ENCODE measurements at places on chromosomes 1 and 21.

GRCh38 chr1:191709215-191709614, 449.0 kb upstream of the RGS18 start:
- DNase-seq, result no peak

- DNase-seq, result no peak
Observed at GRCh38 chr1:235101558-235102258, 26.9 kb downstream of the TOMM20 start.

GRCh38 chr1:160342526-160342925, 524 bp downstream of the COPA start:
- no peak for DNase-seq

DNA sequence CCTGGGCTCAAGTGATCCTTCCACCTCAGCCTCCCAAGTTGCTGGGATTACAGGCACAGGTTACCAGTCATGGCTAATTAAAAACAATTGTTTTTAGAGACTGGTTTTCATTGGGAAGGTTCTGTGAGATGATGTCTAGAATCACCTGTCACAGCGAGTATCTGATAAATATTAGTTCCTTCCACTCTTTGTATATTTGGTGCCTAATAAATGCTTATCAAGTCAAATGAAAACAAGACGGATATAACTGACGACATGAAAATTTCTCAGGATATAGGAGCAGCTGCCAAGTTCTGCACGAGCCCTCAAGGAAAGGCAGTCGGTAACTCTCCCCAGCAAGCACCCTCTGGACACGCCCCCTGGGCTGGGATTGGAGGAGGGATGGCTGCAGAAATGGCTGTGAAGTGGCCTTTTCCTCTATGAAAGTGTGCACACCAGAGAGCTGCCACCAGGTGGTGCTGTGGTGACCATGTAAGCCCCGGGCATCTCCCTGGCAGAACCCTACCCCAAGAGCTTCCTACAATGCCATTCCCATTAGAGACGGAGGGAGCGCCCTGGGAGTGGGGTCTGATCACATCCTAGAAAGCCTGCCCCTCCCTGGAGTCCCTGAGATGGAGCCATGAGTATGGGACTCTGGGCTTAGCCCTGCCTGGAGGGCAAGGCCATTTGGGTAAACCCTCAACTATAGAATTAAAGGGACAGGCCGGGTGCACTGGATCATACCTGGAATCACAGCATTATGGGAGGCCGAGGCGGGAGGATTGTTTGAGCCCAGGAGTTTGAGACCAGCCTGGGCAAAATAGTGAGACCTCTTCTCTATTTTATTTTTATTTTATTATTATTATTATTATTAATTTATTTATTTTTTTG, 50.9 kb downstream of the HTR6 start:
- DNase-seq, result peak; percentile 82

GRCh38 chr1:11341901-11342552, 69.0 kb downstream of the UBIAD1 start:
- DNase-seq, result no peak

- DNase-seq, result no peak
Observed at GRCh38 chr1:100512803-100513352, 25.1 kb upstream of the GPR88 start.

DNA sequence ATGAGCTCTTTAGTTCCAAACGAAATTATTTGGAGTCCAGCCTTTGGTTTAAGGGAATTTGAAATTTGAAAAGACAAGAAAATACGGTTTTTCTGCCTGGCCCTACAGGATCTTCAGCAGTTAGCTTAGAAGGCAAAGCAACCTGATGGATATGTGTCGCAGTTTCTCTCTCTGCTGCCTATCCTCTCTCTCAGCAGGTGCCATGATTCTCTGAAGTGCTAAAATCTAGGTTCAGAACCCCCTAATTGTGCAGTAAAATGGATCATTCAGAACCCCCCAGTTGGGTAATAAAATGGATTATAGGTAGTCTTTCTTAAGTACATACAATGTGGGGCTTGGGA, 446 bp upstream of the DEPDC1 start:
- DNase-seq, result no peak

DNA sequence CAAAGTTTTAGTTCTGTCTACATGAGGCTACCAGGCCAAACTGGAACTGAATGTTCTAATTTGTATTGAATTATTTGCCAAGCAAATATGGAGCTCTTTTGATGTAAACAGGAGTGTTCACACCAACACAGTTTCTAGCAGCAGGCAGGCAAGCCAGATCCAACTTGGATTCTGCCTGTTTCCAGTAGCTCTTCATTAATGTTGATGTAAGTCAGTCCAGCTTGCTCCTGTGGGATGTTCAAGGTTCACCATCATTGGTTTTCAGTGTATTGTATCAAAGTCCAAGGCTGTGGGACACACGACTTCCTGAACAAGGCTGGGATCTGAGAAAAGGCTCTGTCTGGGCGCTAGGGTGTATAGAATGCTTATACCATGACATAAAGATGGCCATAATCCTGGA, 68.1 kb downstream of the PAPPA2 start:
- no peak for DNase-seq

GRCh38 chr1:202615501-202616354, 94.5 kb downstream of the SYT2 start:
- peak; percentile 13 for DNase-seq

DNA sequence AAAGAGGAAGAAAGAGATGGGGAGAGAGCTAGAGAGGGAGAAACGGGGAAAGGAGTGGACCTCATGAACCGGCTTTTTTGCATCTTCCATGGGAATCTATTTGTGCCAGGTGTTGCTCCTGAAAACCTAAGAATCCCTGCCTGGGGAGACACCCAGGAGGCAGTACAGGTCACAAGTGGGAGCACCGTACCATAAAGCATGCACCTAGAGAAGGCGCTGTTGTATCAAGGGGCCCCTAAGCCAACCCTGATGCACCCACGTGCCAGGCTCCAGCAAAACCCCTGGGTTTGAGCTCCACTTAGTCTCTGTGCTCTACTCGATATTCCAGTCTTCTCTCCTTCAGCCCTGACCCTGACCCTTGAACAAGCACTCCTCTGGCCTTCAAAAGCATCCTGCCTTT, 233.6 kb downstream of the RRAGC start:
- no peak for DNase-seq

DNA sequence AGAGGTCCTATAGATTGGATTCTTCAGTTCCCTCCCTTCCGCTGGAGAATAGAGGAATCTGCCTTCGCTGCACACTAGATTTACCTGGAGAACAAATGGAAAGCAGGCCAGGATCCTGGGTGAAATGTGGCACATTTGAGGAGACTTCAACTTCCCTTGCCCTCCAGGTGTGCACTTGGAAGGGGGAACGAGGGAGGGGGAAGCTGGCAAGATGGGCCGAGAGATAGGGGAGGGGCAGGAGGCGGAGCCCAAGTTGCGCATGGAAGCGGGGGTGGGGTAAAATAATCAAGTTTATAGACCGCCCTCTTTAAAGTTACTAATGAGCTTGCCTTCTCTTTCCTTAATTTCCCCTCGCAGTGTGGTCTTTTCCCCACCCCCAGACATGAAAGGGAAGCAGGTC, 155.7 kb upstream of the CAMK1G start:
- no peak for DNase-seq

DNA sequence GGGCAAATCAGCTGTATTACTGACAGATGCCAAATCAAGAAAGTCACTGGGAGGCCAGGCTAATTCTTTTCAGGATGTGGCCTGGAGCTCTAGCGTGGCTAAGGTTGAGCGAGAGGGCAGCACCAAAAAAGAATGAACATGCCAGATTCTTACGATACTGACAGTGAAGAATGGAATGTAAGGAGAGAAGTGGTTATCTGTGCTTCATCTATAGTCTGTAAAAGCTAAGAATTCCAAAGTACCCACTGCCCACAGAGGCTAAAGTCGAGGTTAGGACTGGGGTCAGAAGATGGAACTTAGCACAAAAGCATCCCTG, 32.7 kb downstream of the TFAP2E start:
- DNase-seq, result no peak

DNA sequence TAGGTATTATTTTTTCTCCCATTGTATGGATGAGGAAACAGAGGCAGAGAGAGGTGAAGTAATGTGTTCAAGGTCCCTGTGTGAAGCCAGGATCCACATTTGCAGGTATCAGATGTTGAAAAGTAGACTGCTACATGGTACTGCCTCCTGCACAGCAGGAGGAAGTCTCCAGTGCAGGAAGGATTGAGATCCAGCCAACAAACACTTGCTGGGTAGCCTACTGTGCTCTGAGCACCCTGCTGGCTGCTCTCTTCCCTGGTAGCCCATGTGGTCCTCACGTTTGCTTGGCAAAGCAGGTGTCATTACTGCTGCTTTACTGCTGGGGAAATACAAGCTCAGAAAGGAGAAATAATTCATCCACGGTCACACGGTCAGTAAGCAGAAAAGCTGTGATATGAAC, 21.3 kb upstream of the GRIK3 start:
- DNase-seq, result no peak

GRCh38 chr21:14751602-14752344, 205.7 kb upstream of the SAMSN1 start:
- DNase-seq, result no peak

DNA sequence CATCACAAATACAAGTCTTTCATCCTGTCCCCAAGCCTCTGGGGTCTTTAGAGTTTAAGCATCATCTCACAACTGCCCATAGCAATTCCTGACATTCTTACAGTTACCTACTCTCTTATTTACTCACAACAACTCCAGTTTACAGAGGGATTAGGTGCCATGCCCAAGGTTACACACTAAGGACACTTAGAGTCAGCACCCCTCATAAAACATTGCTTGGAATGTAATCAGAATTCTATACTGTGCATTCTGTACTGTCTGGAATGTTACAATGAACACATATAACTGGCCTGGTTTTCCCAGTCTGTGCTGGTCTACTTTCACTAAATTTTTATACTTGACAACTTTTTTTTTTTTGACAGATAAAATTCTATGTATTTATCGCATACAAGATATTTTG, 14.5 kb upstream of the RBM15 start:
- no peak for DNase-seq

DNA sequence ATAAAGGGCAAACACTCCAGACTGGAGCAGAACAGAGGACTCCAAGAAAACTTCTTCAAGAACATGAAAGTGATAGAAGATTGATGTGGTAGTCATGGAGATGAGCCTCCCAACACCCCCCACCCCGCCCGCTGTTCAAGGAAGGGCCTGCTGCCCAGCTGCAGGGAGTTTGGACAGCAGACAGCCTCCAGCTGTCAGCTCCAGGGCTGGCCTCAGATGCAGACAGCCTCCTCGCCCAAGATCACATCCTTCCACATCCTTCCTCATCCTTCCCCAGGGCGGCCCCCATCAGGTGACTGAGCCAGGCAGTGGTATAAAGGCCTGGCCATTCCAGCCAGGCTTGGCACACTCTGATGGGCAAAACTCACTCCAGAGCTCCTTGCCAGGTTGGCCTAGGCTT, 24.6 kb downstream of the HMGN2 start:
- no peak for DNase-seq

DNA sequence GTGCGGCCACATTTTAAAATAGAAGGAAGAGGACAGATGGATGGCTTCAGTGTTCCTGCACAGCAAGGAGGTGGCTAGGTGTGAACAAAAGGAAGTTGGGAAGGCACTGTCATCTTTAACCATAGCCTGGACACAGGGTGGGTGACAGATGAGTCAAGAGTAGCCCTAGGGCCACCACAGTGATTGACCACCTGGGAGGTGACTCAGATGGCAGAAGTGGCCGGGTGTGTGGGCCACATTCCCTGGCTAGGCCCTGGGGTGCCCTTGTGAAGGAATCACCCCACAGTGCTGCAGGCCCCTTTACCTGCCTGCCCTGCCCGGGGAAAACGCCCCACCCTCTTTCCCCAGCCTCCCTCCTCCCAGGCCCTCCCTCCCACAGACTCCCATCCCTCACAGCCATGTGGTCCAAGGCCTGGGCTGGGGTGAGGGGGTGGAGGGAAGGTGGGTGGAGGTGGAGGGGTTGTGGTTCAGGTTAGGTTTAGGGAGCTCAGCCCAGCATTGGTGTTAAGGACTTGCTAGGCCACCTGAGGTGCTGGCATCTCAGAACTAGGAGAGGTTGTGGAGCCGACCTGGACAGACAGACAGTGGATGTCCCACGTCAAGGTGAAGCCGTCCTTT, 59.1 kb downstream of the SPSB1 start:
- no peak for DNase-seq

- no peak for DNase-seq
Observed at GRCh38 chr21:45018131-45019075, 56.0 kb upstream of the ADARB1 start.

GRCh38 chr1:26378088-26378878, 5.7 kb upstream of the ZNF683 start:
- peak; percentile 83 for DNase-seq

- no peak for DNase-seq
Observed at GRCh38 chr1:50438945-50439344, 15.7 kb upstream of the DMRTA2 start.

DNA sequence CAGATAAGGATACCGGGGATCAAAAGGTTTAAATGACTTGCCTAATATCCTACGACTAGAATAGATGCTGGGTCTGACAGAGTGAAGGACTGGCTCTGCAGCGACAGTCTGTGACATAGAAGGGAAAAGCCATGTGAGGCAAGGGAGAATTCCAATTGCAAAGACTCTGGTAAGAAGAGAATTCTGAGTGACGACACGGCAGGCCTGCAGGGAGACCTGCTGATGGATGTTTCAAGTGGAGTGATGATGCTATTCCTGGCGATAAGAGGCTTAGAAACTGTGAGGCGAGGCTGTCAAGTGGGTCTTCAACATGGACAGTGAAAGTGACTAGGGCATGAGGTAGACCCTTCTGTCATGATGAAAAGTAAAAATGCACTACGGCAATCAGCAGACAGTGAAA, 176.6 kb upstream of the PBX1 start:
- no peak for DNase-seq

DNA sequence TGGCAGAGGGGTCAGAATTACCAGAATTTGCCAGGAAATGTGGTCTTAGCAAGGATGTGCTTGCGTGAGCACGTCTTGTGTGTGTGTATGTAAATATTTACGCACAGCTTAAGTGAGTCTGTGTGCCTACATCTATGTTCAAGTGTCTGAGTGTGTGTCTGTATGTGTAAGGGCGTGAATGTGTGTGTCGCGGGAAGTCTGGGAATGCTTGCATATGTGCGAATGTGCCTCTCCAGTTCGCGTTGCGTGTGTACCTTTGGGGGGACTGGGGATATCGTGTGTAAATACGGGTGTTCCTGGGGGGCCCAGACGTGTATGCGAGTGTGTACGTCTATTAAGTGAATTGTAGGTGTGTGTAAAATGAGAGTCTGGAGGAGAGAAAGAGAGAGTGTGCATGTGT, 68.6 kb upstream of the POU3F1 start:
- DNase-seq, result no peak

GRCh38 chr1:47569681-47570470, 132.0 kb downstream of the FOXD2 start:
- DNase-seq, result no peak

DNA sequence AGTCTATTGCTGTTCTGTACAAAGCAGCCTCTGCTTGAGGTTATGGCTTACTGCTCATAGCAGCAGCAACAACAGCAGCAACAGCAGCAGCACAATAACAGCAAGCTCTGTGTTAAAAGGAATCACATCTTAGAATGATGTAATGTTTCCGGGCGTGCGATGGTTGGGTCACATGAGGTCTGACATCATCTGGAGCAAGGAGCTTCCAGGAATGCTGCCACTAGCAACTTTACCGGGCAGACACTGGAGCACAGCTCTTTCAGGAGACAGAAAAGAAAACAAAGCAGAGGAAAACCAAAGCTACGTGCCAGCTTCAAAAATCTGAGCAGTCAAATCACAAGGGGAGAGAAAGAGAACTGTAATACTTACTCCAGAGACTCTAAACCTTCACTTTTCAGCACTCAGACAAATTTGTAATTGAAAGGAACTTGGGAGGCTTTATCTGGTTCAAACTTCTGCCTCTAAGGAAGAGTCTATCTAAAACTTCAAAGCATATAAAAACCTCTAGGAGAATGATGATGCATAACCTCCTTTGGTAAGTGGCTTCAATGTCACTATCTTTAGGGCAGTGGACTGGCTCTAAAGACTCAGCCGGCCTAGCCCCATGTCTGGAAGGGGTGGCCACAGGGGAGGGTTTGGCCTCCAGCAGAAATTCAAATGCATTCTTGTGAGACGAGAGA, 28.3 kb upstream of the RAB3GAP2 start:
- DNase-seq, result no peak
